ENCODE measurements at places on chromosomes 6 and 20. TPM values are rescaled to one million over a fixed set of nuclear protein-coding genes. Genes with fewer than 3 reads are reported as not detected.

DNA sequence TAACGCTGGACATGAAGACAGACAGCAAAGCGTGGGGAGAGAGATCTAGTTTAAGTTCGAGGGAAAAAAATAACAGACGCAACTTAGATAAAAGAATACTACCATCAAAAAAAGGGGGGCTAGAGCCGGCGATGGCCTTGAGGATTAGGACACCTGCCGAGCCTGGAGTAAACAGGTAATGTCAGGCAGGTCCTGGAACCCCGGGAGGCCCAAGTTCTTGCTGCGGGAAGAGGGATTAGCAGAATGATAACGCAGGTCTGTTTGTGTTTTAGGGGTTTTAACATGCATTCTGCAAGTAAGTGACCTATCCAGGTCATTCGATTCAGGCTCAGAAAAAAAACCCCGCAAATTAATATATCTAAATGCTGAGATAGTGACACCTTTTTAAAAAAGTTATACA lies 754 bp upstream of the TMEM170B start:
- no peak for DNase-seq

- no peak for DNase-seq
These were observed 164.7 kb upstream of the CHD6 start for GRCh38 chr20:41782730-41783406.

- DNase-seq = no peak
These were observed 23.0 kb downstream of the ERGIC3 start for GRCh38 chr20:35564905-35565304.

- DNase-seq = no peak
These were observed 112.4 kb upstream of the ATXN1 start for GRCh38 chr6:16873698-16874097.

Gene DDO
- total RNA-seq = not detected

Gene IMPG1
- total RNA-seq = not detected

DNA sequence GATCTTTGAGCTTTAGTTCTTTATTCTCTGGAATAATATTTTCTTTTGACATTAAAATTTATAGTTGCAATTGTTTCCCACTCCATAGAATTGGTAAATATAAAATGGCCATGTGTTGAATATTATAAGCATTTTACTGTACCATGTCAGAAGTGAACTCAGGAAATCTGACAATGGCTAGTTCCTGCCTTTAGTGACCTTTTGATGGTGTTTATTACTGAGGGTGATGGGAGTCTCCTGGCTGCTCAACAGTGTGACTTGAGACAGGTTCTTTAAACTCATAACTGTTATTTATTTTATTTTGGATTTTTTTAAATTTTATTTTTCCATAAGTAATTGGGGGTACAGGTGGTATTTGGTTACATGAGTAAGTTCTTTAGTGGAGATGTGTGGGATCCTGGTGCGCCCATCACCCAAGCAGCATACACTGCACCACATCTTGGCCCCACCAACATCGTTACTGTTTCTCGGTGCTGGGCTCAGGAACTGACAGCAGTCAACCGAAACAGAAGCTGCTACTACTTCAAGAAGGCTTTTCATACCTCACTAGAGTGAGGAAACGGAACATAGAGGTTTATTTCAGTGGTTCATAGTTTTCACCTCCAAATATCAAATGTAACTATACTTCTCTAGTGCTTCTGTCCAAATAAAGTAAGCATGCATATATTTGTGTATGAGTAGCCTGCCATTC lies 90.4 kb downstream of the PLEKHG1 start:
- DNase-seq = no peak

Gene TMEM63B
- 15.2 TPM for total RNA-seq

DNA sequence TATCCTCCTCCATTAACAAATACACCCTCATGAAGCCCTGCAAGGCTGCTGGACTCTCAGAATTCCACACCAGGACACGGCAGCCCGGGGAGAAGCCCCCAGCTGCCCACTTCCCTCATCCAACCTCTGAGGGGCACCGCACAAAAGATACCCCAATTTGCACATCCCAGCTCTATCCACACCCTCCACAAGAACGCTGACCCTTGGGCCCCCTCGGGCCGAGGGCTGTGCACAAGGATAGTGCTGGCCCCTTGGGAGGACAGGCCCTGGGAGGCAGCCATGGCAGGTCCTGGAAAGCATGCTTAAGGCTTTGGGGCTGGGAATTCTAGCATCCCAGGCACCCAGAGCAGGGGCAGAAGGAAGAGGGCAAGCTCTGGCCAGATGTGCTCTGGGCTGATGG lies 112.8 kb upstream of the PRND start:
- DNase-seq = no peak

DNA sequence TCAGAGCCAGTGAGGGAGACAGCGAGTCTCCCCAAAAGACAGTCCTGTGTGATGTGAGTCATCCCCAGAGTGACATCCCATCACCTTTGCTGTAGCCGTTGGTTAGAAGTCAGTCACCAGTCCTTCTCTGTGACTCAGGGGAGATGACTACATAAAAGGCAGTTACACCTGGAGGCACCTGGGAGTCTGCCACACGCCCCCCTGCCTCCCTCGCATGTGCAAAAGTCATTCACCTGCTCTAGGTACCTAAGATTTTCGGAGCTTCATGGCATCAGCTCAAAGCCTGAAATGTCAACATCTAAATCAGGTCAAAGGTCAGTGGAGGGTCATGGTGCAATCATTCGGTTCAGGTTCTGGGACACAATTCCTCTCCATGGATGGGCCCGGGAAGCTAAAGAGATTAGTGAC lies 50.3 kb downstream of the PRR18 start:
- peak; percentile 37 for DNase-seq

Gene RNF182
- total RNA-seq = not detected

Gene PPP1R3G
- 0.11 TPM for total RNA-seq

Gene SMOC2
- not detected for total RNA-seq

DNA sequence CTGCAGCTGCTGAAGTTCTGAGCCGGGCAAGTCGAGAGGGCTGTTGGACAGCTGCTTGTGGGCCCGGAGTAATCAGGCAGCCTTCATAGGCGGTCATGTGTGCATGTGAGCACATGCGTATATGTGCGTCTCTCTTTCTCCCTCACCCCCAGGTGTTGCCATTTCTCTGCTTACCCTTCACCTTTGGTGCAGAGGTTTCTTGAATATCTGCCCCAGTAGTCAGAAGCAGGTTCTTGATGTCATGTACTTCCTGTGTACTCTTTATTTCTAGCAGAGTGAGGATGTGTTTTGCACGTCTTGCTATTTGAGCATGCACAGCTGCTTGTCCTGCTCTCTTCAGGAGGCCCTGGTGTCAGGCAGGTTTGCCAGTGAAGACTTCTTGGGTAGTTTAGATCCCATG lies 21.2 kb upstream of the MAPK13 start:
- no peak for DNase-seq

Gene THBS2
- not detected for total RNA-seq

GRCh38 chr20:51587145-51587544 lies 44.6 kb upstream of the NFATC2 start:
- DNase-seq = no peak

DNA sequence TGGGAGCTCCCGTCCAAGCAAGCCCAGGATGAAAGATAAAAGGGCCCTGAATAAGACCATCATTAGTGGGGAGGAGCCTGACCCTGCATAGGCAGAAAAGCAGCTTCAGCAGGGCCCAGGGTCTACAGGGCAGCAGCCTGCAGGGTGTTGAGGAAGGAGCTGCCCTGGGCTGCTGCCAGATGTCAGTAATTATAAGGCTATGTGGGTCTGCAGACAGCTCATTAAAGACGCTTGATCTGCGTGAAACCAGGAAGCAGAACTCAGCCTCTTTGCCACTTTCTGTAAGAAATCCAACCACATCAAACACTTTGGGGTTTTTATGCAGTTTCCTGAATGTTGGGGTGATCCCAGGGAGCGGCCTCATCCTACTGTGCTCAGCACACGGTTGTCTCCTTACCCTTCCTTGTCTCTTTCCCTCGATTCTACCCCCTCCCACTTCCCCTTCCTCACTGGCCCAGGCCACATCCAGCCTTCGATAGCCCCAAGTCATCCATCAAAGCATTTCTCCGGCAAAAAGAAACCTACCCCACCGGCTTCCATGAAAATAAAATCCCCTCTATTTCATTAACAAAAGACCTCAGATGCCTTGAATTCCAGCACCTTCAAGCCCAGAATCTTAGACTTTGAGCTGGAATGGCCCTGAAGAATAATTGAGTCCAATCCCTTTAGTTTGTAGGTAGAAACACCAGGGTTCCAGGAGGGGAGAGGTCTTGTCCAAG lies 1.0 kb upstream of the TGM6 start:
- DNase-seq = peak; percentile 41

- DNase-seq = no peak
These were observed 28.0 kb downstream of the PEX3 start for GRCh38 chr6:143478479-143479062.

DNA sequence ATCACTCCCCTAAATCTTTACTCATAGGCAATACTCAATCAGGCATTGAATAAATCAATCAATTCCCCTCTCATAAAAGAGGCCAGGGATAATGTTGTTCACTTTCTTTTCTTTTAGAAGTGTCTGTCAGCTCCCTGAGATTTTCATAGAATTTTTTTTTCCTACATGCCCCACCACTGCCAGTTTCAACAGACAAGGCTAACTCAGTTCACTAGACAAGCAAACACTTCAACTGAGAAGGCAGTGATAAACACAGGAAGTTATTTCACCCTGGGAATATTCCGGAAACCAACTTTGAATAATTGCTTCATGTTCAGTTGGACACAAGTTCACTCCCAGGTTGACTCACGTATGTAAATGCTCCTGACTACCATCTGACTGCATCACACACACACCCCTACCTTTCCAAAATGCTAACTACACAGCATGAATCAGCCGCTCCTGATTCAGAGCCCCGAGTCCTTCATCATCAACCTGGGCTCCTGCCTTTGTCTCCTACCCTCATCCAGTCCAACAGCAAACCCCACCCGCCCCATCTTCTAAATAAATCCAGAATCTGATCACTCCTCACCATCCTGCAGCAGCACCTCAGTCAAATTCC lies 143.9 kb downstream of the BCAS1 start:
- peak; percentile 66 for DNase-seq

DNA sequence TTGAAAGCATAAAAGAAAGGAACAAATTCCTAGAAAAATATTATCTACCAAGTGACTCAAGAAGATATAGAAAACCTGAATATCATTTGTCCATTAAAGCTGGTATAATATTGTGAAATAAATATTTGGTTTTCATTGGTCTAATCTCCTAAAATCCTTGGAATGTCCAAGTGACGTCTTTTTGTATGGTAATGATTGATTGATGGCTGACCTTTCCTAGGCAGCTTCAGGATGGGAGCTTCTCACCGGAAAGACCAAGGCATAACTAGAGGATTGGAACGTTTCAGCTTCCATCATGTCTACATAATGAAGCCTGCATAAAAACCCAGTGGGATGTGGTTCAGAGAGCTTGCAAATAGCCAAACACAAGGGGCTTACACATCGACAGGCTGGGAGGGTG lies 57.6 kb upstream of the MAN1A1 start:
- no peak for DNase-seq

Measured in activated CD4-positive, alpha-beta T cell treated with anti-CD3 and anti-CD28 coated beads for 36 hours (primary cell).